HFFc6 (cell line): ENCODE measurements at places on chromosomes 12 and 14.

GRCh38 chr12:54024127-54024526 is 4.1 kb upstream of the HOXC6 start:
- DNase-seq: no peak

DNA sequence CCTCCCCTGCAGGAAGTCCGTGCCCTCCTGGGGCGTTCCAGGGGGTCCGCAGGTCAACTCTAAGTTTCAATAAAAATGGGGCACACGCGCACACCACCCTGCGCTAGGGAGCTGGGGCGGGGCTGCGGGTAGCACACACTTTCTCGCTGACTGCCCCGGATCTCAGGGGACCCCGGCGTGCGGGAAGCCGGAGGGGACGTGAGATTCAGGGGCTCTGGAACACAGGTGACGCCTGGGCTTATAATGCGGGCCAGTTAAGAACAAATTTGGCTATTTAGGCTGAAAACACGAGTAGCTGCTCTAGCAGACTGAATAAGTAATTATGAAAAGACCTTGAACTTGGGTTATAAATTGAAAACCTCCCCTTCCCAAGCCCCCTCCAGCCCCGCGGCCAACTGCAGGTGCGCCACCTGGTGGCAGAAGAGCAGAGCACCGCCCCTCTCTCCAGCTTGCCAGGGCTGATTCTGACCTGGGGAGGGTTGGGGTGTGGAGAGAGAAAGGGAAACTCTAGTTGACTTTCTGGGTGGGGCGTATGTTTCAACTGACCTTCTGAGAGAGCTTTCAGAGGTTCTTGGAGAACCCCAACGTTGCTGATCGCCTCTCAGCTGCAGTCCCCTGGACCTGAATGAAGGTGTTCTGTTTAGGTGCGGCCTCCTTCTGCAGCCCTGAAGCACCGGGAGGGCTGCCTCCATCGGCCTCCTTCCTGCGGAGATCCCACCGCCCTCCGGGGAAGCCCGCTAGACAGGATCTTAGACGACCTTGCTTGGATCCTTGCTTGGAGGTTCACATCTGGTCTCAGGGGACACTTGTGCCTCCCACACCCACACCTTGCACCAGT is 118.4 kb upstream of the EVL start:
- no peak for DNase-seq

GRCh38 chr12:128008341-128008740 is 258.6 kb upstream of the TMEM132C start:
- peak; percentile 2 for DNase-seq

DNA sequence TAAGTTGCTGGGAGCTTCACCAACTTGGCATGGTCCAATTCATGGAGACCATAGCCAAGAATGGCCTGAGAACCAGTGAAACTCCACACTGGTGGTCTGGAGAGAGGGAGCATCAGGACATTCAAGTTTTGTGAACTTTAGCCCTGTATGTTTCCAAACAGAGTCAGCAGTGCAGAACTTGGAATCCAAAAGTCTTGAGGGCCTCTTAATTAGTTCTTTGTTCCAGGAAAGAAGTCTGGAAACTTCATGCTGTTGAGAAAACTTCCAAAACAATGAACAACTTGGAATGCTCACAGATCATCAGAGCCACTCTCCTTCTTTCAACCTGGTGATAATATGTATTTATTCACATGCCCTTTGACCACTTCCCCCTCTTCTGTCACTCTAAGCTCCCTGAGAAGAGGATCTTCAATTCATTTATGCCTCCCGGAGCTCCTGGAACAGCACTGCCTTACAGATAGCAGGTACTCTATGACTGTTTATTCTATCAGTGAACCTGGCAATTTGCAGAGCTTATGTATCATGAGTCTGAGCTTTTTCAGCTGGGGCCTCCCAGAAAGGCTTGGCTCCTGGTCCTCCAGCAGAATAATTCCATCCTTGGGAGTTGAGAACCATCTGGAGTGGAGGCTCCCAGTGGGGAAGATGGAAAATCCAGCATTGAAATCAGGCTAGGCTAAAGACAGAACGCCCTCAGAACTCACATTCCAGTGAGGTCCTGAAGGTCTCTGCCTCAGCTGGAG is 191.4 kb downstream of the KTN1 start:
- no peak for DNase-seq

- no peak for DNase-seq
Observed at GRCh38 chr14:56412468-56413434, 166.8 kb upstream of the TMEM260 start.

DNA sequence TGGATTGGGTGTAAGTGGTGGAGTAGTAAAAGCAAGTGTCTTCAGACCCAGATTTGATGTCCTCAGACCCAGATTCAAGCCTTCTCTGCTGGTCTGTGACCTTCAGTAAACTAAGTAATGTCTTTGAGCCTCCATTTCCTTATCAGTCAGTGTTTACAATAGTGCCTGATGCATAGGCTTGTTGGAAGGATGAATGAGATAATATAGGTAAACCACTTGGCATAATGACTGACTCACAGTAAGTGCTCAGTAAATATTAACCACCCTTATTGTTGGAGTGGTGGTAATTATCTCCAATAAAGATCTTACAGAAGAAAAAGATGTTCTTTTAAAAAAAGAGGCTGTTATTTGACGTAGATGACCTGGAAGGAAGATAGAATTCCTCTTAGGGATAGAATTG is 86.2 kb downstream of the IGF1 start:
- no peak for DNase-seq

DNA sequence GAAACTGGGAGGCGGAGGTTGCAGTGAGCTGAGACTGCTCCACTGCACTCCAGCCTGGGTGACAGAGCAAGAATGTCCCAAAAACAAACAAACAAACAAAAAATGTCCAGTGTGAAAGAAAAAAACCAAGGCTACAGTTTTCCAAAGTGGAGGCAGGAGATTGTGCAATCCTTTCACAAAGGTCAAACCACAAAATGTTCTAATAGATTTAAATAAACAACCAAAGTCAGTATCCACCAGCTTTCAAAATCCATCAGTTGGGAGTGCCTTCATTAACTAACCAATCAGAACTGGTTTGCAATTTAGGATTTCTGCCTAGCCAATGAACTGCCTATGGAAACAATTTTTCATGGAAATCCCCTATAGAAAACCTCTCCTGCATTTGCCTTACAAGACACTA is 52.3 kb upstream of the TRIM9 start:
- no peak for DNase-seq

- DNase-seq: peak; percentile 55
Observed at GRCh38 chr12:3076730-3077571, at the start of gene TSPAN9. Gene TSPAN9, plus strand, starts transcription at chr12:3077379. Its CDS starts 123,815 bp downstream, at chr12:3201194.

DNA sequence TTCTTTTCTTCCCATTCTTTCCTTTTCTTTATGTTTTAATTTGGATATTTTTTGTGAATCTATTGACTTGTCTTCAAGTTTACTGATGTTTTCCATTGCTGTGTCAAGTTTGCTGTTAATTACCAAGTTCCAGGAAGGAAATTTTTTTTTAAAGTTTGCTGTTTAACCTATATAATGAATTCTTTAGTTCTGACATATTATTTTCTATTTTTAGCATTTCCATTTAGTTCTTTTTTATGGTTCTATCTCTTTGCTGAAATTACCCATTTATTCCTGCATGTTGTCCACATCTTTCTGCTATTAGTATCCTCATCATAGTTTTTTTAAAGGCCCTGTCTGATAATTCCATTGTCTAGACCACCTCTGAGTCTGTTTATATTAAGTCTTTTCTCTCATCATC is 27.8 kb downstream of the KLHDC1 start:
- no peak for DNase-seq

DNA sequence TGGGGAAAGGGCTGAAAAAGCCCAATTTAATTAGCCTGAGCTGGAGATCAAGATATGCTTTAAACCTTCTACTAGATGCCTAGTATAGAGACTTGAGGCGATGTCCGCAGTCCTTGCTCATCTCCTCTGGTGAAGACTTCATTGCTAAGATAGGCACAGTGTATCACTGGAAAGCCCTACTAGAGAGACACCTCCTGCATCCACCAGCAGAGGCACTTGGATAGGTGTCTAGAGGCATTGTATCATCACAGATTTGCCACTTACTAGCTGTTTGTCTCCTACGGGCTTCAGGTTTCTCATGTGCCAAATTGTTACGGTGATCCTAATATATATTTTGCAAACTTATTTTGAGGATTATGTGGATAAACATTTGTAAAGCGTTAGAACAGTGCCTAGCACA is 1048.5 kb downstream of the GALC start:
- no peak for DNase-seq

GRCh38 chr12:115871714-115872113 is 405.8 kb downstream of the MED13L start:
- DNase-seq: peak; percentile 34

DNA sequence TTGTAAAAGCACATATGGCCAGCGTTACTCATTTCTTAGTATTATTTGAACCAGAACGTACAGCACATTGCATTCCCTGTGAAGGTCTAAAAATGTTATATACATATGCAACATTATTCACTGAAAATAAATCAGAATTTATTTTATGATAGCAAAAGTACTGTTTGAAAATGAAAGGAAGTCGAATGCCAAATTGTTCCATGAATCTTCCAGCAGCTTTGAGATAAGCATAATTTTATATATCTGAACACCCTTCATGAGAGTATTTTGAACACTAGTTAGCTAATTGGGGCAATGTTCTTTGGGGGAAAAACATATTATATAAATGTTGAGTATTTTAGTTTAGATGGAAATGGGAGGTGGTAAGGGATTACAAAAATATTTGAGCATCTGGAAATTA is 300.7 kb upstream of the SYT1 start:
- no peak for DNase-seq
